Activated CD4-positive, alpha-beta T cell treated with anti-CD3 and anti-CD28 coated beads, Interleukin-2, amount 50 U/mL, for 1 hour (primary cell): ENCODE measurements at places on chromosomes 2 and 18.

DNA sequence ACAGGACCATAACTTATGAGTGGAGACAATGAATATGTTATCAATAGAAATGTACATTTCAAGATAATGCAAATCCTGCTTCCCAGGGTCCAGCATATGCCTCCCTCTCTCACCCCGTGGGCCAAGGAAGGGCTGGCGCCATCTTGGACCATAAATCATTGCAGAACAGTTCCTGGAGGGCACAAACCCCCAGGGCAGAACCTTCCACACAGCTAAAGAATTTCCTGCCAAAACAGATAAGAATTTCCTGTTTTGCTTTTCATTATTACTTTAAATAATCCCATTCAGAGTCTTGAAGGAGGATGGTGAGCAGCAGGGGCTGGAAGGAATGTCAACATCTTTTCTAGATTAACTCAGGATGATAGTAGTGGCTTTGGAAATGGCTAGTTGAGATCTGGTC lies 53.7 kb downstream of the EHD3 start:
- no peak for DNase-seq

DNA sequence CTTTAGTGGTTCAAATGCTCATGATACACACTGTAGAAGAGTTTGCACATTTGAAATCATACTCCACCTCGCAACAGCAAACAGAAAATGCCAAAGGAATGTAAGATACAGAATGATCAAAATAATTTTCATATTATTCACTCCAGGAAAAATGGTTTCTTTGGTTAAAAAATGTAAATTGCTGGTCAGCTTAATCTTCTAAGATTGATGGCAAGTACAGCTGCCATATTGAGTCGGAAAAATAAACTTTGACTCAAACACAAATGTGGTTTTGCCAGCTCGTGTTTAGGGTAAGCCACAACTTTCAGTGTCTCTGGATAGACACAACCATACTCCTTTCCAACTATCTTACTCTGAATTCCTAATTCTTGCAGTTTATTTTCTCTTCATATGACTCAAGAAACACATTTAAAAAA lies 154.9 kb upstream of the SMIM21 start:
- no peak for DNase-seq

GRCh38 chr2:223828314-223828713 lies 9.1 kb downstream of the AP1S3 start:
- no peak for DNase-seq

DNA sequence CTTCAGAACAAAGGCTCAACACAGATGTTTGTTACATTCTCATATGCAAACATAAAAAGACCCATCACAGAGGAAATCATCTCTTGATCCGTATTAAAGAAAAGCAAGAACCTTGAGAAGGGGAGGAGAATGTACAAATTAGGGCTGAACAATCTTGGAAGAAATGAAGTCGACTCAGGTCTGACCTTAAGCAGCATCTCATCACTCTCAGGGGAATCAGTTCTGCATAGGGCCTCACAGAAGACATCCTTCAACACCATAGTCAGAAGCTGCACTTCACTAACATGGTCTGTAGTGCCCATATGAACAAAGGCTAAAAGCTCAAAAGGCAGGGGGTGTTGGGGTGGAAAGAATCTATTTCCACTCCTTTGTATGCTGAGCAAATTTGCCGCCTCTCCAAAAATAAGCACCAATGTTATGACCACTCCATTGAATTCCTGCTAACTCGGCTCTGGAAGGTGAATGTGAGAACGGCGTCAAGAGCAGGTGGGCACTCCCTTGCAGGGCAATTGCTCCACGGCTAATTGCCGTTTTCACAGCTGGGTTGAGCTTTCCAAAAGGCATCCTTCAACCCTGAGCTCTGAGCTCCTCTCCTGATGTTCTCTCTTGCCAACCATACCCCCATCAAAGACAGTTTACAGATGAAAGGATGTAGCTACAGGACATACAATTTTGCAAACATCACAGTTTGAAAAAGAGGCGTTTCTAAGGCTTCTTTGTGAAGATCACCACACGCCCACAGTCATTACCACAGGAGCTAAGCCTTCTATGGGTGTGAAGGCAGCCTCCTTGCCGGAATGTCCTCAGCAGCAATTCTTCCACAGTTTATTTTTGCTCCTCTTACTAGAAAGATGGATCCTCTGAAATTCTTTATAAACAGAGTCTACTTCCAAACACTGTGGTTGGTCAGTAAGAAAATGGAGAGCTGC lies 10.0 kb downstream of the KLF7 start:
- DNase-seq, result no peak

- no peak for DNase-seq
Observed at GRCh38 chr2:16050261-16050907, 110.0 kb downstream of the MYCN start.

- DNase-seq, result no peak
Observed at GRCh38 chr2:105803337-105803736, 58.6 kb downstream of the NCK2 start.

DNA sequence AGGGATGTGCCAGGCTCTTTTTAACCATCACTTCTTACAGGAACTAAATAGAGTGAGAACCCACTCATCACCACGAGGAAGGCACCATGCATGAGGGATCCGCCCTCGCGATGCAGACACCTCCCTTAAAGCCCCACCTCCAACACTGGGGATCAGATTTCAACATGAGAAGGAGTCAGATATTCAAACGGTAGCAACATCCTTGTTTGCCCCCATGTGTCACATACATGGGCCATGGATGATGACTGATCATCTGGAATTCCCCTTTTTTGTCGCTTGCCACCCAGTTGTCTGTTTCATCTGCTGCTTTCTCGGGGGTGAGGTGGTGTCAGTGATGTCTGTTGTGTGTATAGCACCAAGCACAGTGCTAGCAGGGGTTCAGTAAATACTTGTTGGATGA lies 57.9 kb downstream of the NCK2 start:
- DNase-seq, result peak; percentile 59

- DNase-seq, result no peak
Observed at GRCh38 chr2:54065891-54066290, 49.5 kb upstream of the ACYP2 start.

DNA sequence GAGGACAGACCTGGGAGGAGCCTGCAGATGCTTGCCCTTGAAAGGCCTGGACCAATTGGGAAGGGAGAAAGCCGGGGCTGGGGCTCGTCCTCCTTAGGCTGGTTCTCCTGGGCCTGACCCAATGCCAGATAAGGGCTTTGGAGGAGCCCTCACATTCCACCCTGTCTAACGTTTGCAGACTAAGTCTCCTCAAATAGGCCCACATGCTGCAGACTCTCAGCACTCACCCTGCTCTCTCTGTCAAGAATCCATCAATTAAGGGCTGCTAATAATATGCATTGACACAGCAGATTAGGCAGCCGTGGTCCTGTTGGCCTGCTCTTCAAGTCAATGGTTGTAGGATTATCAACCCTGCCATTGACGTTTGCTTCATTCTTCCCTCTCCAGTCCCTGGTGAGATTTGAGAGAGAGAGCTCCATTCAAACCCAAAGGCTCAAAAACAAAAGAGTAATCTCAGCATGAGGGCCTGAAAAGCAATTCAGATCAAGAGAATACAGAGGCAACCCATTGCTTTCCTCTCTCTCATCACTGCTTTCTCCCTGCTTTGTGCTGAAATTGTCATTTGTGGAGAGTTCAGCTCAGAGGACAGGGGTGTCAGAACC lies 167.6 kb downstream of the INSIG2 start:
- no peak for DNase-seq

- no peak for DNase-seq
Observed at GRCh38 chr2:30747206-30747605, 60.0 kb downstream of the CAPN13 start.

DNA sequence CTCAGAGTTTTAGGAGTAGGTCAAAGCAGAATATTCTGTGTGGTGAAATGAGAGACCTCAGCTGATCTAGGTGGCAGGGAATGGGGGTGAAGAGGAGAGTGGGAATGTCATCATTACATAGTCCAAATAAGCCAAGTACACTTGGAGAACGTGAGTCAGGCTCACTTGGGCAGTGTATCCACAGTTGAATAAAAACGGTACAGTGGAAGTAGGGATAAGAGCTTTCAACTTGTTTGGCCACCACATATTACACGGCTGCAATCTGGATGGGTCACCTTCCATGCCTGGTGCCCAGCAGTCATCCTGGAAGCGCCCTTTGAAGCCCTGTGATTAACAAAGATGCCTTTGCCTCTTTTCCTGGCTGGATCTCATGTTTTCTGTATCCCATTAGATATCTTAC lies 28.6 kb downstream of the MIB1 start:
- DNase-seq, result no peak

DNA sequence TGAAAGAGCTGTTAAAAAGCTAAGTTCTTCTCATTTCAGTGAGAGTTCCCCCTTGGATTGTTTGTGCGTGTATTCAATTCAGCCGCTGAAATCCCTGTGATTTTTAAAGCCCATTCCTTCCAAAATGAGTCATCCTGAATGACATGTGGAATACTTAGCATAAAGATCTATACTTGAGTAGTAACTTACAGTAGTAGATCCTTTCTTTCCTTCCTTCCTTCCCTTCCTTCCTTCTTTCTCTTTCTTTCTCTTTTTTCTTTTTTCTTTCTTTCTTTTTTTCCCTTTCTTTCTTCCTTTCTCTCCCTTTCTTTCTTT lies 18.2 kb upstream of the SOX11 start:
- DNase-seq, result no peak

GRCh38 chr18:51490860-51491259 lies 293.4 kb upstream of the MEX3C start:
- DNase-seq, result no peak

- DNase-seq, result no peak
Observed at GRCh38 chr2:238169048-238169707, 10.4 kb downstream of the ERFE start.

- DNase-seq, result no peak
Observed at GRCh38 chr2:120710256-120710655, 25.4 kb upstream of the GLI2 start.

- no peak for DNase-seq
Observed at GRCh38 chr2:200619279-200619678, 33.5 kb downstream of the AOX1 start.

DNA sequence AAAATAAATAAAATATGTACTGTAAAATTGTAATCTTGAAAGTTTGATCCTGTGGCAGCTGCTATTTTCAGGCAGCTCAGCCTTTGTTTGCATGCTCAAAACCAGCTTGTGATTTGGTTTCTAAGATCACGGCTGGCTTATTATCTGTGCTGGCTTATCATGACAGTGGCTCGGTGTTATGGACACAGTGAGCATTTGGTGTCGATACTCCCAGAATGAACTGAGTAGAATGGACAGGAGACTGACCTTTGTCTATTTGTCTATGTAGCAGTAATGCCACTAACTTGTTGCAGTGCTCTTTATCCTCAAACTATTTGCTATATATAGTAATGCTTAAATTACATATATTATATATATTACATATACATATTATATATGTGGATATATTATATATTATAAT lies 58.8 kb downstream of the NEDD4L start:
- DNase-seq, result no peak

- no peak for DNase-seq
Observed at GRCh38 chr2:209380293-209380692, 43.6 kb upstream of the MAP2 start.

DNA sequence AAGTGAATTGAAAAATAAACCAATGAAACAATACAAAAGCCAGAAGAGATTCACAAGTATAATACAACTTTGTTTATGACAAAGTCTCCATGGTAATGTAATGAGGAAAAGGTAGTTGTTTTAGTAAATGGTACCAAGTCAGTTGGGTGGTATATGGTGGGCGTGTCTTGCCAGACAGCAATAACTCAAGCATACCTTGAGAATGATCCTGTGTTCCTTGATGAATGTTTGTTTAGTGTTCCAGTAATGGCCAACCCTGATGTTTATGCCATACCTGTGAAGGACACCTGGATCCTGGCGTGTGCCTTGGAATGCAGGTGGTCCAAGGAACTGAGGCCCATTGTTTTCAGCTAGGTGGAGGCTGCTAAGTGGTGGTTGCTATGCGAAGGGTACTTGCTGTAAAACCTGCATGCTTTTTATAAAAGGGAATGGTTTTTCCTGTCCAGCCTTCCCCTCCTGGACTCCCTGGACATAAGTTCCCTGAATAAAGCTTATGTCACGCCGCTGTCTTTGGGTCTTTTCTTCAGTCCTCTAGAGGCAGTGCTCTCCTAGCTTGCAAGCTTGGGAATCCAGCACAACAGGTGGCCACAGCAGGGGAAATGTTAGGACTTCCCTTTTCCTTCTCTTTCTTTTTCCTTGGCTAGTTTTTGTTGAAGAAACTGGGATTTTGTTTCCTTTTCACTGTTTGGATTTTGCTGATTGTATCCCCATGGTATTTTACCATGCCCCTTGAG lies 54.7 kb downstream of the MTA3 start:
- no peak for DNase-seq

- DNase-seq, result no peak
Observed at GRCh38 chr2:105510761-105511528, 112.1 kb upstream of the FHL2 start.

GRCh38 chr2:56898986-56899385 lies 715.2 kb downstream of the CCDC85A start:
- DNase-seq, result no peak
